ENCODE measurements at places on chromosomes 6 and 20.

DNA sequence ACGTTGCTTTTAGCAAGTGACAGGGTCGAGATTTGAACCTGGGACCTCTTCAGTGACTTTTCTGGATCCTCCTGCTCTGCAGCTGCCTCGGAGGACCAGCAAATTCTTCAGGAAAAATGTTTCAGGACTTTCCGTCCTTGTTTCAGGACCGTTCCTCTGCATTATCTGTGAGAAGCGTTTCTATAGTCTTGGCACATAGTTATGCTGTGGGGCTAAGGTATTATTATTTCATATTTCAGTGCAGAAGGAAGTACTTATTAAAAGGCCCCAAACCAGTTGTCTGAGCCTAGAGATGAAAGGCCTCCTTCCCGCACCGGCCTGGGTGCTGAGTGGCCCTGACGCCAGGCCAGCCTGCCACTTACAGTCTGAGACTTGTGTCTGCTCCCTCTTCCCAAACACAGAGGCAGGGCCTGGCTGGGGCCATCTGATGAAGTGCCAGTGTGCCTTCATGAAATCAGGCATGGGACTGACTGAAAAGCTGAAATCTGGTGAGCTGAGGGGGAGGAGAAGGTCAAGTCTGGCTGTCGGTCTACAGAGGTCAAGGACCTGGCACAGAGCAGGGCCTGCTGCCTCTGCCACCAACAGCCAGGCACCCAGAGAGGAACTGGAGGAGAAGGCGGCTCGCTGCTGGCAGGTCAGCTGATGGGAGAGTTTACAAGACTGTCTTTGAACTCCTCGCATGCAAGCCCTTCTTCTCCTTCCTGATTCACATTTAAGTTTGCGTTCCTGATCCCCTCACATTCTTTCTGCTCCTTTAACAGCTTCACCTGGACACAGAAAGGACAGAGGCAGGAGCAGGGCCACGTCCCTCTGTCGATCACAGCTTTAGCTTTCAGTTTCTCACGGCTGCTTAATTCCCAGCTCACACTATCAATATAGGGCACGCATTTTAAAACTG lies 8.9 kb upstream of the QKI start:
- DNase-seq, result no peak

GRCh38 chr20:56716806-56717205 lies 87.7 kb downstream of the TFAP2C start:
- DNase-seq, result no peak

- peak; percentile 17 for DNase-seq
These were observed 580.5 kb upstream of the MARCKS start for GRCh38 chr6:113276601-113277000.

- no peak for DNase-seq
These were observed 50.5 kb downstream of the BMP7 start for GRCh38 chr20:57215826-57216471.

GRCh38 chr6:139635401-139636130 lies 261.1 kb upstream of the CITED2 start:
- no peak for DNase-seq

GRCh38 chr6:143009851-143010250 lies 50.8 kb upstream of the AIG1 start:
- DNase-seq, result no peak

GRCh38 chr6:128290221-128290620 lies 230.2 kb downstream of the PTPRK start:
- no peak for DNase-seq

DNA sequence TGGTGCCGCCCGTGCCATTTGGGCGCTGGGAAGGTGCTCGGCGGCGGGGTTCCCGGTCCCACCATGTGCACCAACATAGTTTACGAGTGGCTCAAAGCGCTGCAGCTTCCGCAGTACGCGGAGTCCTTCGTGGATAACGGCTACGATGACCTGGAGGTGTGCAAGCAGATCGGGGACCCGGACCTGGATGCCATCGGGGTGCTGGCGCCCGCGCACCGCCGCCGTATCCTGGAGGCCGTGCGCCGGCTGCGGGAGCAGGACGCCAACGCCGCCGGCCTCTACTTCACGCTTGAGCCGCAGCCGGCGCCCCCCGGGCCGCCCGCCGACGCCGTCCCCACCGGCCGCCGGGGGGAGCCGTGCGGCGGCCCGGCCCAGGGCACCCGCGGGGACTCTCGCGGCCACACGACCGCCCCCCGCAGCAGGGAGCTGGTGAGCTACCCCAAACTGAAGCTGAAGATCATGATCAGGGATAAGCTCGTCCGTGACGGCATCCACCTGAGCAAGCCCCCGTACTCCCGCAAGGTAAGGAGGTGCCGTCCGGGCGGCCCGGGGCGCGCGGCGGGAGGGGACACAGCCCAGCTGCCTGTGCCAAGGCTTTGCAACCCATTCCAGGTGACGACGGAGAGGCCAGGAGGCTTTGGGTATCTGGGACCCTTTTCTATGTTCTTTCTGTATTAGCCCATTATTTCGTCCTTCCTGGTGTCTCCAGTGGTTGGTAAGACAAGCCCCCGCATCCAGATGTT lies 547 bp downstream of the SAMD5 start:
- DNase-seq, result no peak

GRCh38 chr6:35610830-35611229 lies 77.9 kb downstream of the FKBP5 start:
- DNase-seq, result no peak

DNA sequence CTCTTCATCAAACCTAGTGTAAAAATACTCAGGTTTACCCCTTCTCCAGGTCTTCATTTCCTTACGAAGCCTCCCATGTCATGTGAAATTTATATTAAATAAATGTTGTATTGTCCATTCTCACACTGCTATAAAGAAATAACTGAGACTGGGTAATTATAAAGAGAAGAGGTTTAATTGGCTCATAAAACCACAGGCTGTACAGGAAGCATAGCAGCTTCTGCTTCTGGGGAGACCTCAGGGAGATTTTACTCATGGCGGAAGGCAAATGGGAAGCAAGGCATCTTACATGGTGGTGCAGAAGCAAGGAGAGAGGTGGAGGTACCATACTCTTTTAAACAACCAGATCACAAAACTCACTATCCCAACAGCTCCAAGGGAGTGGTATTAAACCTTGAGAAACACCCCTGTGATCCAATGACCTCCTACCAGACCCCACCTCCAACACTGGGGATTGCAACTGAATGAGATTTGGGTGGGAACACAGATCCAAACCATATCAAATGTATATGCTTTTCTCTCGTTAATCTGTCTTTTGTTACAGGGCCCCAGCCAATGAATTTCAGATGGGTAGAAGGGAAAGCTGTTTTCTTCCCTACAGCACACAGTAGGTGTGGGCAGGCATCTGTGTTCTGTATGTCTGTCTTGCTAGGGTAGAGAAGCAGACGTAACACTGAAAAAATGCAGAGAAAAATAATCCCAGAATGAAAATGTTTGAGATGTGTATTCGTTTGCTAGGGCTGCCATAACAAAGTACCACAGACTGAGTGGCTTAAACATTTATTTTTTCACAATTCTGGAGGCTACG lies 88.0 kb upstream of the BTN3A2 start:
- no peak for DNase-seq

DNA sequence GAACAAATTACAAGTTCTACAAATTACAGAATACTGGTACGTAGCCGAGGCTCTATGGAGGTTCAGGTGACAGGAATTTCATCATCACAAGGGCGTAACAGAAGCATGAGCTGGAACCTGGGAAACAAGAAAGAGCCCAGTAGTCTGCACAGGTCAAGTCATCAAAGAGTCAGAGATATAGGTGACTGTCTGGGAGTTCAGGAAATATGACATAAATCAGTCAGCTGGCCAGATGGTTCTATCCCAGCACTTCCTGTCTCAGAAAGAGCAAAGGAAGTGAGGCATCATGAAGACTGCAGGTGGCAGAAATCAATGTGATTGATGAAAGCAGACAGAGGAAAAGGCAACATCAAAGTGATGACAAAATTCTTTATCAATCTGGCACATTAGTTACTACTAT lies 23.3 kb downstream of the MYCT1 start:
- peak; percentile 50 for DNase-seq

DNA sequence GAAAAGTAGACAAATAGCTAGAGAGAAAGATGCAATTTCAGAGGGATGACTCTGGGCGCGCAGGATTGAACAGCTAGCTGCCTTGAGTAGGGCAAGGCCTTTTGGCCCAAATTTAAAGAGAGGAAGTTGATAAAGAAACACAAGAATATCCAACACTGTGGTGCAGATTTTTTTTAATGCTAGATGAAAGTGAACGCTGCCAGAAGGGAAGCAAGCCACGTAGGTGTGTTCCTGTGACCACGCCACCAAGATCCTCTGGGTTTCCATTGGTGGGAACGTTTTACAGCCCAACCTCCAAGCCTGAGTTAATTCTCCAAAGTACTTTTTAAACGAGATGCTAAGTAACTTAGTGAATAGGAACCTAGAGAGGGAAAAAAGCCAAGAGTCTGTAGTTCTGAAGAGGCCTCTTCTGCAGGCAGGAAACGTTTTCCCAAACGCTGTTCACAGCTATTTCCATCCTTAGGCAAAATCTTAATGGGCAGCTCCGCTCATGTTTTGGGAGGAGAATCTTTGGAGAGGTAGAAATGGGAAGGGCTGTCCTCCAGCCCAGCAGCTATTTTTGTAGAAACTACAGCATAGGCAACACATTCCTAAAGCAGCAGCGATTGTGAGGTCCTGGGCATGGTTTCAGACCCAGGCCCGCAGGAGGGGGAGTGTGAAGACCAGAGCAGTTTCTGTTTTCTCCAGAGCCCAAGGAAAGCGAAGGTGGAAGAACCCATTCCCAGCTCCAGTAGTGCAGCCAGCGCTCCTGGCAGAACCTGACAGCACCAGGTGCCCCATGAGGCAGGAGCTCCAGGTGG lies 8.2 kb downstream of the LY86 start:
- no peak for DNase-seq

DNA sequence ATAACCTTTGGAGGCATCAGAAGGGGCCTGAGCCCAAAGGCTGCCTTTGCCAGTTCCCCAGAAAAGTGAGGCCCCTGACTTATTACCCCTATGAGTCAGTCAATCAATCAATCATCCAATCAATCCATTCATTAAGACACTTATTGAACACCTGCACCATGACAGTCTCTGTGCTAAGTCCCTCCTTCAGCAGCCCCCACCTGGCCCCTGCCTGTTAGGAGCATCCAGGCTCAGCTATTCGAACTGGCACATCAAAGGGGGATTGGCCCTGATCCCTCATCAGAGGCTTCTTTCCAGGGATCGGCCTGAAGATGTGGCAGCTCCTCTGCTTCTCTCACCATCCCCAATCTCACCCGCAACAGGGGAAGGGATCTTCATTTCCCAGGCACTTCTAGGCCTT lies 27.7 kb upstream of the VEGFA start:
- DNase-seq, result no peak

DNA sequence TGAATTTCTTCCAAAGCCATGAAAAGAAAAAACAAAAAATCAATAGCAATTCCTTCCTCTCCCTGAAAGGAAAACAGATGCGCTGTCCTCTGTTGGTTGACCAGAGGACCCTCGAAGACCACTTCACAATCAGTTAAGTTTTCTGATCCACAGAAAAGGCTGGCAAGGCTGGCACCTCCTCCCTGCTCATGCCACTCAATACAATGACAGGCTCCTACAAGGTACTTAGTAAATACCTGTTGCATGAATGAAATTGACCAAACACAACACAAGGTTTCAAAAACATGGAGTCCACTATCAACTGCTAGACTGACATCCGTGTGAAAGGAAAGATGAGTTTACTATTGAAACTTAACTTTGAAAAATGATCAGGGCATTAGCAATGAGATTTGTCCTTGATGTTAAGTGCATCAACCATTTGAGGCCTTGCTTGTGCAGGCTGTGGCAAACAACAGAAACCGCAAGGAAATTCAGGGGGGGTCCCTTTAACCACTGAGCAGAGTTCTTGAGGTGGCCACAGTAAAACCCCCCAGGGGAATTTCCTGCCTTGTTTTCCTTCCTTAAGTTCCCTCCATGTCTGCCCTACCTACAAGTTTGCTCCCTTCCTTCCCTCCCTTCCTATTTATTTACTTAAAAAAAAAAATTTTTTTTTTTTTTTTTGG lies 27.9 kb upstream of the RTF2 start:
- no peak for DNase-seq

GRCh38 chr20:50152394-50153152 lies 950 bp downstream of the PEDS1 start:
- no peak for DNase-seq

DNA sequence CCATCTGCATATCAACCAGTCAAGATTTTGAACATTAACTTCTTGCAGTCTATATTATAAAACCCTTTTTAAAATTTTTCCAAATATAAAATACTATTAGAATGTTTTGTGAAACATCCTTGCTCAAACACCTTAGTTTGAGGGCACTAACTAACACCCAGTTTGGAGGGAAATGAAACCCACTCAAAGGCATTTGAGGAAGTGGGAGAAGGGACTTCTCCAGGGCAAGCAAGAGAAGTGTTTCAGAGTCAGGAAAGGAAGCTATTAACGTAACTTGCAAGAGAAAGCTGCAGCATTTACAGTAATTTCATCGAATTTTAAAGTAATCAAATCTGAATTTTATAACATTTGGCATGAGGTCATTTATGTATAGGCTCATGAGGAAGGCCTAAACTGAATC lies 21.3 kb downstream of the MTFR2 start:
- DNase-seq, result no peak

DNA sequence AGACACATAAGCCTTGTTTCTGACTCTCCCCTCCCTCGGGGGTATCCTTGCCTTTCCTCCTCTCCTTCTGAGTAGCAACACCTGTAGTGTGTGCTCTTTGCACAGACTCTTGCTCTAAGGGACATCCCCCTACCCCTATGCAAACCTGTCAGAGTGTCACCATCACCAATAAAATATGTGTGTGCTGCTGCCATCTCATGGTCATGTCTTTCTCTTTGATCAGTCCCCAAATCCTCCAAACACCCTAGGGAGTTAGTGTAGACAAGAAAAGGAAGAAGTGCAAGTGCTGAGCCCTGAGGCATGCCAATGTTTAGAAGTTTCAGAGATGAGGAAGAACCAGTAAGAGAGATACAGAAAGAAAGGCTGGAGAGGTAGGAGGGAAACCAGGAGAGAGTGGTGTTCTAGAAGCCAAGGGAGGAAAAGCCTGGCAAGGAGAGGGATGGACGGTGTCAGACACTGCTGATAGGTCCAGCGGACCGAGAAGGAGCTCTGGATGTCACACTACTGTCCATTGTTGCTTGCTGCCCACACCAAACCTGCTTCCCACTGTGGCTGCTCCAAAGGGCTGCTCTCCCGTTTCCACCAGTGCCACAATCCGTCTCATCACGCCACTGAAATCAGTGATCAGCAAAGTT lies 16.4 kb downstream of the TRMT6 start:
- DNase-seq, result no peak

DNA sequence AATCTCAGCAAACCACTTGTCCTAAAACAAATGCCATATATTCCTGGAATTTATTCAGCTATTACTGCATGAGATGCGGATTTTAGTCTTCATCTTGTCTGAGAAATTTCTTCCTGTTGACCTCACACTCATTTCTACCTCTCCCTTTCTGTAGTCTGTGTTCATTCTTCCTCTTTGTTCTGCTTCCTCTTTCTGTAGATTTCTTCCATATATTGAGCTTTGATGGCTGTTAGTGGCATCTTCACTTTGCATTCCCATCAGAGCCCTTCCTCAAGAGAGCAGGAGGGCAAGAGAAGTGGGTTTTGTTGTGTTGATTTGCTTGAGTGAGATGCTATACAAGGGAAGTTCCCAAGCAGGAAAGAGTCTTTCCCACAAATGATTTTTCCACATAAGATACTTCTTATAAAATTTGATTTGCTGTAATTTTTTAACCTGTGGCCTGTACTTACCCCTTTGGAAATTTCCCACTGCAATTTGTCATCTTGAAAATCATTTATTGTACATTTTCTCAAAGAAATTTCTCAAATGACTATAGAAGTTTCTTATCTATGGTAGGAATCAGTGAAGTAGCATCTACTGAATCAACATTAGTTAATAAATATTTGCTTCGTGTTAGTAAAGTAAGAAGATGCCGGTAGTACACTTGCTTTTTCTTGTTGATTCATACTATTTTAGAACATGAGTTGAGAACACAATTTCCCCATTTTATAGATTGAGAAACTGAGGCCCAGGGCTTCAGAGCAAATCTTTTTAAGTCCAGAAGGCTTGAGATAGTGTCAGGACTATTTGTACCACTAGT lies 43.8 kb downstream of the MAP3K4 start:
- DNase-seq, result no peak

All from pulmonary artery endothelial cell (primary cell).